ENCODE measurements at places on chromosomes 1 and 21.

GRCh38 chr1:172390683-172391551, 29.6 kb upstream of the C1orf105 start:
- no peak for DNase-seq

DNA sequence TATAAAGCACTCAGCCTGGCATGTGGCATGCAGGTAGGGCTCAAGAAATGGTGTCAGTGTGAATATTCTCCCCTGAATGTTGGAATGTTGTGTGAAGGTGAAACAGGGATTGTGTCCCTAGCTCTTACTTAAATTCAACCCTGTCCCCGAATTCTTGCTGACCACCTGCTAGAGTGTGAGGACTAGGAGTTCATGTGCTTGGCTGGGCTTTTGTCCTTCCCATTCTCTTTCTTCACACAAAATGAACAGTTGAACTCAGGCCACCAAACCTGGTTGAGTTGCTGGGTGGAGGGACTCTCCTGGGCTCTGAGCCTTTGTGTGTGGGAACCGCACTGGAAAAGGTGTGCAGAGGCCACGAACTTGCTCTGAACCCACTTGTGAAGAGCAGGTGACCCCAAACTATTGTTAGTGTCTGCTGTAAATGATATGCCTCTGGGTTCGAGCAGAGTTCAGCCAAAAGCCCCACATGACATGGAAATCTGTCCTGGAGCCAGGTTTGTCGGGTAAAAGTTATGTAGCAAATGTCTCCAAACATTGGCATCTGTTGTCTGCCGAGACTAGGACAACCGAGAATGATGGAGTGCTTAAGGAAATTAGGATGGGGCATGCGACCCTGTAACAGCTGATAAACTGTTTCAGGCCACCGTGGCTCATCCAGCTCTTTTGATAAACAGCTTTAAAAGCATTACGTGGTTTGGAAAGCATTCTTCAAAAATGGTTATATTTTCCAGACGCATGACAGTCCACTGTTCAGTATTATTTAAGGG, 144.2 kb downstream of the DHRS3 start:
- no peak for DNase-seq

GRCh38 chr1:77673716-77674355, 8.6 kb downstream of the ZZZ3 start:
- no peak for DNase-seq

- DNase-seq: peak; percentile 94
Measured at GRCh38 chr21:35932232-35932911, 128.0 kb downstream of the SETD4 start.

GRCh38 chr21:31450980-31451379, 106.9 kb upstream of the TIAM1 start:
- DNase-seq: no peak

DNA sequence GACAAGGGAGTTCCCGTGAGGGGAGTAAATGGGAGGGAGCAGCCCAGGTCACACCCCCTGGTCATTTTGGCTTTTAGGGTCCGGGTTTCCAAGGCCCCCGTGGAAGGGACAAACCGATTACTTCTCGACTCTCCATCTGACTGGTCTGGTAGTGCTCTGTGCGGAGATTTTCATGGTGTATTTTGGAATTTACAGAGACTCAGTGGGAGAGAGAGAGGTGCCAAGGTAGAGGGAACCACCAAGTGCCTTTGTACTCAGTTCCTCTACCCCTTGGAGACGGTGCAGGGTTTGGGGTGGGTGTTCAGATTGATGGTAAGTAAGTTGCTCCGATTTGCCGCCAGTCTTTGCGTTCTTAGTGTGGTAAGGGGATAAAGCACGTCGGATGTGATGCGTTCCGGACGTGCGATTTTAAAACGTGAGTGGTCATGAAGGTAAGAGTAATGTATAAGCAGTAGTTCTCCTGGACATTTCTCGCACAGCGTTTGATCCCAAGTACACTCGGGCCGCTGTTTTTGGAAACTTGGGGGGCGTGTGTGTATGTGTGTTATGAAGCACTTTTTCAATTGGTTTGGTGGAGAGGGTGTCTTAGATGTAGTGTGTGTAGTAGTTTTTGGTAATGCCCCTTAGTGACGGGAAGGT, 682 bp downstream of the SUCO start:
- DNase-seq: peak; percentile 14

GRCh38 chr1:109312978-109313775, 6.4 kb upstream of the MYBPHL start:
- DNase-seq: no peak

DNA sequence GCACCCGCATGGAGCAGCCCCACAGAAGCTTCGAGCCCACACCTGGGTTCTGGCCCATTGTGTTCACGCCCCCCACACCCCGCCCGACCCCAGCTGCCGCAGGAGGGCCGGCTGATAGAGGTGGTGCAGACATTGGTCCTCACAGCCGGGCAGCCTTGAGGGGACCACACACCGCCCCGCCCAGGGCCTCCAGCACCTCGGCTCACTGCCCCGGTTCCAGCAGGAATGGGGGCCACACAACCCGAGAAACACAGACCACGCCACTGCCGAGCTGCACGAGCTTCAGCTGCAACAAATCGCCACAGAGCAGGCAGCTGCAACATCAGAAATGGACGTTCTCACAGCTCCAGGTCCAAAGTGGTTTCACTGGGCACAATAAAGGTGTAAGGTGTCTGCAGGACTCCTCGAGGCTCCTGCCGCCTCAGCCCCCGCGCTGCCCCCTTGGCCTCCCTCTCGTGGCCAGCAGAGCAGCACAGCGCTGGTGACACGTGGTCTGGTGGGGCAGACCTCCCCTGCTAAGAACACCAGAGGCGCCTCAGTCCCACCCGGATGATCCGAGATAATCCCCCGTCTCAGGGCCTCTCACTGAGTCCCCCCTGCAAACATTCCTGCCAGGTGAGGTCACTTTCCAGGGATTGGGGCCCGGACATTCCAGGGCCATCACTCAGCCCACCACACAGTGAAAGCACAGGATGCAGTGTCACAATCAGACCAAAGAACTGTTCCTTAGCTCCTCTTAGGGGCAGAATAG, 62.3 kb upstream of the ADARB1 start:
- DNase-seq: peak; percentile 95

DNA sequence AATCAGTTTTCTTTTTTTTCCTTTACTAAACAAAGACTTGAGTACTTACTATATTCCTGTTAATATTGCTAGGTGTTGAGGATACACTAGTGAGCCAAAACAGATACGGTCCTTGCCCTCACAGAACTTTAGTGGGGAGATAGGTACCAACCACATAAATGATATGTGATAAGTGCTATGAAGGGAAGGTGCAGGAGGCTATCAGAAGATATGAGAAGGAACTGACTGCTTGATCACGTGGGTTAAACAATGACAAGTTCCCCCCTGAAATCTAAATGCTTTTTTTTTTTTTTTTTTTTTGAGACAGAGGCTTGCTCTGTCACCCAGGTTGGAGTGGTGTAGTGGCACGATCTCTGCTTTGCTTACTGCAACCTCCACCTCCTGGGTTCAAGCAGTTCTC, 25.0 kb downstream of the RBM15 start:
- no peak for DNase-seq

- no peak for DNase-seq
Measured at GRCh38 chr1:228077565-228078330, 4.8 kb upstream of the ARF1 start.

Measured in HCEC 1CT (cell line).